CD4-positive, alpha-beta T cell treated with Interleukin-12 subunit alpha and Interleukin-12 subunit beta, for 1 hour (primary cell): ENCODE measurements at places on chromosomes 5 and 9.

DNA sequence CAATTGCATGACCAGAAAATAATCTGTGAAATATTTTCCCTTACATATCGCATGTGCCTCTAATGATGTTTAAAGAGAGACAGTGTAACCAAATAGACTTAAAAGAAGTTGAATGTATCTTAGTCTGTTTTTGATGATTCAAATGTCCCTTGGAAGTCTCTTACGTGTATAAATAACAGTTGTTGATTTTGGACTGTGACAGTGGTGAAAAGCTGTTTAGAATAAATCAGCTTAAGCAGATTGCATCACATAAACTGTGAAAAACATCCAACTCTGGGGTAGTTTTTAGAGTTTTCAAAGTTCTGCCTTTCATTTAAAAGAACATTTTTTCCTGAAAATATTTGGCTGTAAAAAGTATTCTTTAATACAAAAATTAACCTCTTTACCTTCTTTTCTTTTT is 301.1 kb downstream of the PRR16 start:
- no peak for DNase-seq

GRCh38 chr5:14305045-14305444 is 161.9 kb downstream of the TRIO start:
- DNase-seq = no peak

DNA sequence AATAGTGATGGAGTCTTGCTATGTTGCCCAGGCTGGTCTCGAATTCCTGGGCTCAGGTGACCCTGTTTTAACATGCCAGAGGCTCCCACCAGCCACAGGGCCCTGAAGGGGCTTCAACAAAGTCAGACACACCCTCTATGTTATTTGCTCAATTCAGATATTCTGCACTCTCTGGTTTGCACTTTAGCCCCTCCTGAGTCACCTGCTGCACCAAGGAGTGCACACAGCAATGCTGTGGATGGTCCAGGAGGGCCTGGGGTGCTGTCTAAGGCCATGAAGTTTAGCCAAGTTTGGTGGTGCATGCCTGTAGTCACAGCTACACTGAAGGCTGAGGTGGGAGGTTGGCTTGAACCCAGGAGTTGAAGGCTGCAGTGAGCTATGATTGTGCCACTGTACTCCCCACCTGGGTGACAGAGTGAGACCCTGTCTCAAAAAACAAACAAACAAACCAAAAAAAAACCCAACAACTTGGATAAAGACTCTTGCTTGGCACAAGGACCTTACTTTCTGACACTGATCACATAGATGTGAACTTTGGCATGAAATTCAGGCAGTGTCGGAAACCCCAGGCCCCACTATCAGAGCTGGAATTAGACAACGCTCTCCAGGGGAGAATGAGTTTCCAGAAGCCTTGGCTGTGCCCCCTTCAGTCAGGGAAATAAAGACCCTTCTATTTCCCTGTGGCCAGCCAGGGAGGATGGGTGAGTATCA is 39.7 kb upstream of the CDKN2AIPNL start:
- DNase-seq = no peak

- DNase-seq = no peak
Measured at GRCh38 chr9:134242706-134243105, 78.3 kb upstream of the RNU6ATAC start.

GRCh38 chr5:177598477-177598876 is 1.5 kb upstream of the B4GALT7 start:
- DNase-seq = no peak

DNA sequence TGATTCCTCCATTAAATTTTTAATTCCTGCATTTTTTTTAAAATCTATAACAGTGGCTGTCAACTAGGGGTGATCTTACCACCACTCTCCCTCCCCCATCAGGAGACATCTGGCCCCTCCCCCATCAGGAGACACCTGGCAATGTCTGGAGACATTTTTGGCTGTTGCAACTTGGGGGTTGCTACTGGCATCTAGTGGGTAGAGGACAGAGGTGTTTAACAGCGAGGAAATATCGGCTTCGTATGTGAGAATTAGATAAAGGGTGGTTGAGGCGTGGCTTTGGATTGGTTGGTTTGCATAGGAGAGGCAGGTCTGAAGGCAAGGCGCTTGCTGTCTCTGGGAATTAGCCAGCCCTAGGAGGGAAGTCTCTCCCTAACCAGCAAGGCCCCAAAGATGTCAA is 10.5 kb downstream of the CDHR2 start:
- DNase-seq = peak; percentile 46

- no peak for DNase-seq
Measured at GRCh38 chr9:90860826-90861225, 59.2 kb downstream of the SYK start.

DNA sequence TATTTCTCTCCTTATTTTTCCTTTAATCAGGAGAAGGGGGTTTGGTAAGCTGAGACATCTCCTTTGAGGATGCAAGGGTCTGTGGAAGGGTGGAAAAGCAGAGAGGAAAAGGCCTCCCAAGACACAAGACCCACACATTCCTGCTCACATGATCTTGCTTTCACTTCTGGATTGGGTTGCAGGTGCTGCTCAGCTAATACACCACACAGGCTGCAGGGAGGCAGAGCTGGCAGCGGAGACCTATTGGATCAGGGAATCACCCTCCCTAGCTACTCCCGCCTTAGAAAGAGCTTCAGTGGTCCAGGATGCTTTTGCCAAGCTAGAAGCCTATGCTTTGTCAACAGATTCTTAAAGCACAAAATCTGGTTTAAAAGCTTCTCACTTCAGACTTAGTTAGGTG is 87.6 kb upstream of the IL33 start:
- no peak for DNase-seq

DNA sequence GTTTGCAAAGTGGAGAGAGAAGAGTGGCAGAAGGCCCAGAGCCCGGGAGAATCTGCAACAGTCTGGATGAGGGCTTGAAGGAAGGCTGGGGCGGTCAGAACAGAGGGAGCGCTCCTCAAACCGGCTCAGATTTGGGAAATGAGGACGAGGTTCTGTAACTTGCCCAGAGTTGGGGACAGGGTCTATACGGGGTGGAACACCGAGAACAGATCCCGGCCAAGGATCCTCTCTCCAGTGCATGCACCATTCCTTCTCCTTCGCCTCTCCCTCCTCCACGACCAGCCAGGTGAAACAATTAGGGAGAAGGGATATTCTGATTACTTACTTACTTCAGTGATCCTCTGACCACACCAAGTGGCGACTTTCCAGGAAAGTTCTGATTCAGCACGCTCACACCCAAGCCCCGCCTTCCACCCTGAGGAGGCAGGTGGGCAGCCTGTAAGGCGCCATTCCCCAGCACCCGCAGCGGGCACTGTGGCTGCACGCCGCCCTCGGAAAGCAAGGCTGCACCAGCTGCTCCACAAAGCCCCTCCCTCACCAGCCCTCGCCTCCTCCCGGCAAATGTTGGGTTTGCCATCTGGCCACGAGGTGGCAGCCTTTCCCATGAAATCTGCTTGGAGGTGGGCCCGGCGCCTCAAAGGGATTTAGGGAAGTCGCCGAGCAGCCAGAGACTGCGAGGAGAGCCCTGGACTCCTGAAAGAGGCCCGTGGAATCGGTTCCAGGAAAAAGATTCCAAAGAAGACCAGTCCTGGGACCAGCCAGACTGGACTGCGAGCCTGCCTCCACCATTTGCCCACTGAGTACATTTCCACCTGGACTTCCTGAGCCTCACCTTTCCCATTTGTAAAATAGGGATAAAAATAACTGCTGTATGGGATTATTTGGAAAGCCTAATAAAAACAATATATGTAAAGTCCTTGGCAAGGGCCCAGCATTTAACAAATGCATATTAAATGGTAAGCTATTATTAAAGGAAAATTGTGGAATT is 22.2 kb upstream of the WWC1 start:
- DNase-seq = peak; percentile 73

GRCh38 chr9:13205824-13206223 is 73.7 kb downstream of the MPDZ start:
- DNase-seq = no peak

DNA sequence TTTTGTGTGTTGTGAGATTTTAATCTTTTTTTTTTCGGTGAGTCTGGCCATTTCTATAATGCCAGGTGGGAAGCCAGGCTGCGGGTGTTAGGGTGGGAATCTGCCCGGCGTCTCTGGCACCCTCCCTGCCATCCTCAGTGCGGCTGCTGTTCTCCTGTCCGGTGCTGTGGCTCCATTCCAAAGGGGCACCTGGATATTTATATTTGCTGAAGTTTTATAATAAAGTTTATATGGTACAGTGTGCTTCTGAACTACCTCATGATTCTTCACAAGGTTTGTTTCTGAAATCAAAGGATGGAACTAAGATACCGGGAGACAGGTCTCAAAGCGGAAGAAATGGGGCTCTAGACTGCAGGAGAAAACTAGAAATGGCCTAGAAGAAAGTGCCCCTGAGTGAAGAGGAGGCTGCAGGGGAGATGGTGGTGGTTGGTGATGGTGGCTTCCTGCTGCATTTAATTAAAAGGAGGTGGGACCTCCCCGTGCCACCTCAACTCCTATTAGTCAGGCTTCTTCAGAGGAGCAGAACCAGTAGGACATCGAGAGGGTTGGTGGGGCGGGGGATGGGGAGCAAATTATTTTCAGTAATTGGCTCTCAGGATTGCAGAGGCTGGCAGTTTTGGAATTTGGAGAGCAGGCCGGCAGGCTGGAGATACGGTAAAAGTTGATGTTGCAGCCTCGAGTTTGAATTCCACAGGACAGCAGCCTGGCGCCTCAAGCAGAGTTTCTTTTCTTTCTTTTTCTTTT is 102.2 kb upstream of the ICE1 start:
- no peak for DNase-seq

DNA sequence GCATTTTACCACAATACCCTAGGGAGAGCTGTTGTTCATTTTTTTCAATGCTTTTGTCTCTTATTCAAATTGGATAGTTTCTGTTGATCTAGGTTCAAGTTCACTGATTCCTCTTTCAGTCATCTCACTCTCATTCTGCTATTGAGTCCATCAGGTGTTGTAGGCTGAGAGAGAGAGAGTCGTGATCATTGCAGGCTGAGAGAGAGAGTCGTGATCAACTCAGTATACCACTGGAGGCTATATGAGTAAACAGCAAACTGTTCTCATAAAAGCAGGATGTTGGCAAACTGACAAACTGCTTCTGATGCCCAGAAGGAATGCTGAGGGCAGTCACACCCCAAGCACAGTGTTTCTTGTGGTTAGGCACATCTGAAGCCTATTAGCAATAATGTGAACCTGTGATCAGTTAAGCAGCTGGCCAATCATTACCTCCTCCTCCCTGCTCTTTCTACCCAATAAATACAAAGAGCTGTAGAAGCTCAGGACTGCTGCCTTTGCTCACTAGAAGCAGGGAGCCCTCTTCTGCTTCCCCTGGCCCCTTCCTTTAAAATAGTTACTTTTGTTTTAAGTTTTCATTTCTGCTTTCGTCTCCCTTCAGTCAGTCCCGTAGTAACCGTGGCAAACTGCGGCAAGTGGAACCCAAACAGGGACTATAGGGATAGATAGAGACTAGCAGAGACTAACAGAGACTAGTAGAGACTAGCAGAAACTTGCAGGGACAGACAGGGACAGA is 476.1 kb upstream of the ACO1 start:
- DNase-seq = no peak

- no peak for DNase-seq
Measured at GRCh38 chr9:132063281-132063680, 16.4 kb downstream of the MED27 start.

DNA sequence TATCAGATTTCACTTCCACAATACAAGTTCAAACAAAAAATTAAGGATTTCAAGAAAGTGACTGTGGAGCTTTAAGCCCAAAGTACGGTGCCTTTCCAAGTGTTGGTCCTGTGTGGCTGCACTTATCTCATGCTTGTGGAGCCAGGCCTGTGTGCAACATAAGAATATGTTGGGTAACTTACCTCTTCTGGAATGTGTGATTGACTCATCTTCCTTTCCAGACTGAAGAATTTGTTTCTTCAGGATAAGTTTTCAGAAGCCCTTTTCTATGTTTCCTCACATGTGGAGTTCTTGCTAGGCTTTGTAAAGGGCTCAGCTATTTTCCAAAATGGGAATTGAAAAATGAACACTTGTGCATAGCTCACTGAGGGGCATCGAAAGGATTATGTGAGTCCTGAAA is 485.1 kb upstream of the PAPPA start:
- DNase-seq = no peak

DNA sequence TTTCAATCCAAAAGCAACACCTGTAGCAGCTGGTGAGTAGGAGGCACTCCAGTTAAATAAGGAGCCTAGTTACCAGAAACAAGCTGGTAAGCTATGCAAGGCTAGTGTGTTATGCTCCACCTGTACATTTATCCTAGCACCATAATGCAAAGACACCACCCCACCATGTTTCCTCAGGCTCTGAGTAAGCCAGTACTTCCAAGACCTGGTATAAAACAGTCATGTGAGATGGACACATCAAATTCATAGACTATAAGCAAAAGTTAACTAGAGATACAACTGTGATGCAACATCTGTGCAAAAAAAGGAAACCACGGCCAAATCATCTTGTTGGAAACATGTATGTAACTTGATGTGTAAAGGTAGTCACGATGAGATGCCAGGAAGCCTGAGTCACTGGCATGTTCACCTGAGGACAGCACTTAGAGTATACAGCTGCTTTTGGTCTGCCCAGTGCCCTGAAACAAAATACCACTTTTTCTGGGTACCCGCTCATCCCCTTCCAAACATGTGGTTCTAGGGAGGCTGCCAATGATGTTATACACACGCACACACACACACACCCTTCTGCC is 66.1 kb downstream of the CDK5RAP2 start:
- no peak for DNase-seq

DNA sequence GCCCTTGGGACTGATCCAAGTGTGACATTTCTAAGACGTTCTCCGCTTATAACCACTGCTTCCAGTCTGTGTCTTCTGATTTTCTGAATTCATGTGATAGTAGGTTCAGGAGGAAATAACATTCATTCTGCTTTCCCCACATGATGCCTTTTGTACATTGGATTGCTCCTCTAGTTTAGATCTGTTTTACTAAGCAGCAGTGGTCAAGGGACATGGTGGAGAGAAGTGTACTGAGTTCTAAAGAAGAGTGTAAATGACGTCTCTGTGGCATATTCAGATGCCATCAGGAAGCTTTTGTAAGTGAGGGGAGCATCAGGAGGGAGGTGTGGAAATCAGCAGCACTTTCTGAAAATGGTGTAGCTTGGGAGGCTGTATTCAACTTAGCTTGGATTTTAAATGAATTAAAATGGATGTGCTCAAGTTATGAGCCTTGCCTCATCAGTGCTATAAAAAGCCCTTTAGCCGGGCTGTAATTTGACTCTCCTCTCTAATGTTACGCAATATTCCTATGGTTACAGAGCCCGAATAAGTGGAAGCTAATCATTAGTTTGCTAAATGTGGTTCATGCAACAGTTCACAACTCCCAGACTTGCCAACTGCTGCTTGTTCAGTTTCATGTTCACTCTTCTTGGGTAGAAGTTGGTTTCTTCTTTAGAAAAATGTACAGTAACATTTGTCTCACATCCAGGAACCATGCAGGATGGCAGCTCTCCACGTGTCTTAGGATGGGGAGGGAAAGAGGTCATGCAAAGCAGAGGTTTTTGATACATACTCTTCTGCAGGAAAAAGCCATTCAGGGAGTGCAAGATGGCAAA is 281.3 kb downstream of the ARHGAP26 start:
- no peak for DNase-seq
